SK-MEL-5 (cell line): ENCODE measurements at places on chromosomes 12 and 14.
A peak's percentile ranks its signal among the peaks of the same experiment; 100 is the strongest.

GRCh38 chr12:34033628-34034296 lies 11.5 kb downstream of the ALG10 start:
- DNase-seq: peak; percentile 51

DNA sequence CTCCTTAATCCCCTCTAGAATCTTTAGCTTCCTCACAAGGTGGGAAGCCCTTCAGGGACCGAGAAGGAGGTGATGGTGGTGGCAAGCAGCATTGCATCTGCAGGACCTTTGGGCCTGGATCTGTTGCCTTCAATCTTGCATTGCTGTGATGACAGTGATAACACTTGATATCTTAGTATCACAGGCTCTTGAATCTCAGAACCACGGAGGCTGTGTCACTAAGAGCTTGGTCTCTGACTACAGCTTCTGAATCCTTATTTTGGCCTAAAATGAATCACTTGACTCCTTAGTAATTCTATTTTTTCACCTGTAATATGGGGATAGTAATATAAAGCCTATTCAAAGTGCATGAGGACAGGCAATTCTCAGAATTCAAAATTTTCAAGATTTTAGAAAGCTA lies 8.9 kb upstream of the AMN1 start:
- no peak for DNase-seq

GRCh38 chr12:98485792-98486340 lies 29.5 kb upstream of the TMPO start:
- DNase-seq: no peak

DNA sequence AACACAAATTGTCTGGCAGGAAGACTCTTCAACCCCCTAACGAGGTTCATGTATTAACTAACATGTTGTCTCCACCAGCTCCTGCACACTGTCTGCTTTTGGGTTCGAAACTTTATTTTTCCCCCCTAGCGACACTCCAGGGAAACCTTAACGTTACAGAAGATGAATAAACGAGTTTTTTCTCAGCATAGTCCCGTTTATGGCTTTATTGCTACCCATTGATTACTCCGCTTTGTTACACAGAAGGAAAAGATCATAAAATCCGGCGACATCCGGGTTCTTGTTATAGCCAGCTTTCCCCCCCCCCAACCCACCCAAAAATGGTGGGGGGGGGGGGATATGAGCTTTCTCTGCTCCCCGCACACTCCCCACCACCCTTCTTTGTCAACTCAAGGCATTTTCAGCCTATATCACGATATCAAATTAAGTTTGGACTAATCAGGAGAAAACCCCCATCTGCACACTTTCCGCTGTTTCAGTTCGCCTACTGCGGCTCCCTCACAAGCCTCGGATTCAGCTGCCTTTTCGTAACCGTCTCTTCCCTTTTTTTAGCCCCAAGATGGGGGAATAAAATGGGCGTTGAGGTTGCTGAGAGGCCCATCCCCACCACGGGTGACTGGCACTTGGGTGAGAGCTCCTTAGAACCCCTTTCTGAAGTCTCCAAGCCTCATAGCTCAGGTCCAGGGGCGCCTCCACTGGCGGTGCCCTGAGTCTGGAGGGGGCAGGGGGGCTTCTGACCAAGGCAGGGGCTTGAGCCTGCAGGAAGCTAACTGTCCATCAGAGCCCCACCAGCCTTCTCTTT lies 1.4 kb upstream of the HOXC6 start:
- DNase-seq: no peak

DNA sequence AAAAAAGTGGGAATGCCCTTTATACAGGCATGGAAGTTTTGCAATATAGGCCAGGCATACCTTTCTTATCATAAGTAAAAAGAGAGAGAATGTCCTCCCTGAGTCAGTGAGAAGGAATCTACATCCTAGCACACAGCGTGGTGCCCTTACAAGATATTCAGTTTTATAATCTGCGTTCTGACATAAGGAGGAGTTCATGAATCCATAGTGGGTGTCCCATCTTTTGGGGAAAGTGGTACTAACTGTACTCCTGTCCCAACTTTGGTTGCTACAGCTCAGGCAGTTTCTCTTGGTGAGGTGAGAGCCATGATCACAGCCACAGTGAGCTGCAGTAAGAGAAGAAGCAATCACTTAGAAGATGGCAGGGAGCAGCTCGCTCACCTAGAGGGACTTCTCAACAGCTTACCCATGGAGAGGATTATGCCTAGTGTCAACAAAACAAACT lies 332.9 kb downstream of the BCAT1 start:
- no peak for DNase-seq

DNA sequence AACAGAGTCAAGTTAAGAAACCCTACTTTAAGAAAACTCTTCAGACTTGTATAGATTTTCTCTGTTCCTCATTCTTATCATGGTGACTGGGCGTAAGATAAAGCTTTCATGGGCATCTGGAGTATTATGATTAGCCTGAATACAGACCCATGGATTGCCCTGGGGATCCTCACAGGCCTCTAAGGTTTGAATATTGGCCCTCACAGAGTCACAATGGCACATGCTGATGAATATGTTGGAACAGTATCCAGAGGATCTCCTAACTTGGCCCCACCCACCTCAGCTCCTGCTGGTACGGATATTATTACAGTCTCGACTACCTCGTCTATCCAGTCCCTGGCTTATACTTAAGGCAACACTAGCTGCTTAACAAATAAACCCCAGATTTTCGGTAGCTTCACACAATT lies 8.1 kb downstream of the OSBPL8 start:
- DNase-seq: no peak

- DNase-seq: no peak
Observed at GRCh38 chr12:2258025-2258424, 205.2 kb downstream of the CACNA1C start.

DNA sequence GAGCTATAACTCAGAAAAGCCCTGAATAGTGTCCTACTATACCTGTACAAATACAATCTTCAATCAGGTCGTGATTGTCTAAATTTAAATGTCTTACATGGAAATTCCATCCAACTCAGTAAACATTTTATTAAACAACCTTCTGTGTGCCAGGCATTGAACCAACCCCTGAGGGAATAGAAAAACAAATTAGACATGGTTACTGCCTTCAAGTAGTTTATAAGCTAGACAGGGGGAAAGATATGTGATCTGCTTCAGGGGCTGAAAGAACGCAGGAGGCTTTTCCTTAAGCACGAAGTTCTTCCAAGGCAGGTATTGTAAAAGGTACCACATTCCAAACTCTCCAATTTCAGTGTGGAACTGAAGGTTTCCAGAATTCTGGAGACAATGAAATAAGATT lies 39.7 kb upstream of the STAB2 start:
- no peak for DNase-seq

DNA sequence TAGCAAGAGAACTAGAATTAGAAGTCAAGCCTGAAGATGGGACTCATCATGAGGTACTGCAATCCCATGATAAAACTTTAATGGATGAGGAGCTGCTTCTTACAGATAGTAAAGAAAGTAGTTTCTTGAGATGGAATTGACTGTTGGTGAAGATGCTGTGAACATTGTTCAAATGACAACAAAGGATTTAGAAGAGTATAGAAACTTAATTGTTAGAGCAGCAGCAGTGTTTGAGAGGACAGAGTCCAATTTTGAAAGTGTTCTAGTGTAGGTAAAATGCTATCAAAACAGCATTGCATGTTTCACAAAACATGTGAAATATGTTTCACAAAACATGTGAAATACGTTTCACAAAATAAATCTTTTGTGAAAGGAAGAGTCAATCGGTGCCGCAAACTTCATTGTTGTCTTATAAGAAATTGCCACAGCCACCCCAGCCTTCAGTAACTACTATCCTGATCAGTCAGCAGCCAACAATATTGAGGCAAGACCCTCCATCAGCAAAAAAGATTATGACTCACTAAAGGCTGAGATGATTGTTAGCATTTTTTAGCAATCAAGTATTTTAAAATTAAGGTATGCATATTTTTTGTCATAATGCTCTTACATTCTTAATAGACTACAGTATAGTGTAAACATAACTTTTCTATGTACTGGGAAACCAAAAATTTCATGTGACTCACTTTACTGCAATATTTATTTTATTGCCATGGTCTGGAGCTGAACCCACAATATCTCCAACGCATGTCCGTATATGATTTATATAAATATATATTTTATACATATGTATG lies 173.4 kb upstream of the BMP4 start:
- DNase-seq: no peak

- DNase-seq: no peak
Observed at GRCh38 chr12:15933751-15934150, 22.6 kb downstream of the DERA start.

GRCh38 chr14:99744199-99744872 lies 48.9 kb upstream of the EML1 start:
- DNase-seq: peak; percentile 19

DNA sequence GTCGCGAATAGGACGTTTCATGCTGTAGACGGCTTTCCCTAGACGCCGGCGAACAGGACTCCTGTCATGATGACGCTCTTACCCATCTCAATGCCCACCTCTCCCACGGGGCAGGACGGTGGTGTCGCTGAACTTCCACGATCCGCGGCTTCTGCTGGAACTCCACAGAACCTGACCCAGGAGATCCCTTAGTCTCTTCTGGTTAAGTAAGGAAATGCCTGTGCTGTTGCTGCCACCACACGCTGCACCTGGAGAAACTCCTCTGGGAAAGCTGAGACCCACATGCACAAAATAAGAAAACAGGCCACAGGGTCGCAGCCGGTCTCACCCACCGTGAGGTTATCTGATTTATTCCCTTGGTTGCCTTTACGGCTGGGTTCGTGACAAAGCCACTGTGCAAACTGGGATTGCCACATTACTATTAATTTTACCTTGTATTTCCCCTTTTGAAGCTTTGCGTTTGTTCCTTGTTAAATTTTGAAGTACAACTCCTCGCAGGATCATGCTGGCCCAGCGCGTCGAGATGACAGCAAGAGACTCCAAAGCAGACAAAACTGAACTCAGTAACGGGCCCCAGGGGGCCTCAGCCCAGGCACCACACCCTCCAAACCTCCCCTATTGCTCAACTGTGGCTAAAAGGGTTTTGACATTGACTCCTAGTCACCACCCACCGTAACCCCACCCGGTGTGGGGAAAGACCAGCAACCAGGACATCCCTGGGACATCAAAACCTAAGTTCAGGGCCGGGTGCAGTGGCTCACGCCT lies 9.2 kb upstream of the MMP17 start:
- no peak for DNase-seq

DNA sequence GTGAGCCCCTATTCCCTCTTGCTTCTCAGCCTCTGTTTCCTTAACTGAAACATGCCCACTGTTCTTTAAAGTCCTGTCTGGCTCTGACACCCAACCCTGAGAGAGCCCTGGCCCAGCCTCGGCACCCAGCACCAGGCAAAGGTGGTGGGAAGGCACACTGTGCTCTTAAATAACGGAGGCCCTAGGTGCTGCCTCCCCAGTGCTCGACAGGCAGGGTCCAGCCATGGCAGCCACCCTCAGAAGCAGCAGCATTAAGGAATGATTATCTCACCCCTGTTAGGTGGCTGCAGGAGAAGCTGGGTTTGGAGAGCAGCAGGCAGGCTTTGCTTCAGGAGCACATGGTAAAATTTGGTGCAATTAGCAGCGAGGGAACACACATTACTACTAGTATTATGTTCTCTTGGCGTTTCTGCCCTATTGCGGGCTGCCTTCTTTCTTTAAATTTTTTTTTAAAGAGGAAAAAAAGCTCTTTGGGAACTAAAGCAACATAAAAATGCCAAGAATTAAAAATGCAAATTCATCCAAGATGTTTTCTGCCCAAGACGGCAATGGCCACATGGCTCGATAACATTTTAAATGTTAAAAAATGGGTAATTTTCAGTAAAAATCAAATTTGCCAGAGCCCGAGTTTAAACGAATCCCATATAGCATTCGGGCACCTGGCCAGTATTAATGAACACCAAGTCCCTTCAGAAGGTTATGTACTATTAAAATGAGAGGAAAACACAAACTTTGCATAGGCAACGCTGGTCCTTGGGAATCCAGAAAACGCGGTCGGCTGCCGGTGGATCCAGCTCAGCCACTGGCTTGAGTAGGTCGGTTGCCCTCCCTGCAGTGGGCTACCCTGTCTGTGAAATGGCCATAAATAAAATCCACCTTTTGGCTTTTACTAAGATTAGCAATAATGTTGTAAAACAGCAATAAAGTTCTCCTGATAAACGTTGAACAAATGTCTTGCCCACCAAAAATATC lies 152.2 kb downstream of the BCL11B start:
- DNase-seq: no peak

- peak; percentile 15 for DNase-seq
Observed at GRCh38 chr12:78121969-78122610, 291.4 kb downstream of the NAV3 start.

DNA sequence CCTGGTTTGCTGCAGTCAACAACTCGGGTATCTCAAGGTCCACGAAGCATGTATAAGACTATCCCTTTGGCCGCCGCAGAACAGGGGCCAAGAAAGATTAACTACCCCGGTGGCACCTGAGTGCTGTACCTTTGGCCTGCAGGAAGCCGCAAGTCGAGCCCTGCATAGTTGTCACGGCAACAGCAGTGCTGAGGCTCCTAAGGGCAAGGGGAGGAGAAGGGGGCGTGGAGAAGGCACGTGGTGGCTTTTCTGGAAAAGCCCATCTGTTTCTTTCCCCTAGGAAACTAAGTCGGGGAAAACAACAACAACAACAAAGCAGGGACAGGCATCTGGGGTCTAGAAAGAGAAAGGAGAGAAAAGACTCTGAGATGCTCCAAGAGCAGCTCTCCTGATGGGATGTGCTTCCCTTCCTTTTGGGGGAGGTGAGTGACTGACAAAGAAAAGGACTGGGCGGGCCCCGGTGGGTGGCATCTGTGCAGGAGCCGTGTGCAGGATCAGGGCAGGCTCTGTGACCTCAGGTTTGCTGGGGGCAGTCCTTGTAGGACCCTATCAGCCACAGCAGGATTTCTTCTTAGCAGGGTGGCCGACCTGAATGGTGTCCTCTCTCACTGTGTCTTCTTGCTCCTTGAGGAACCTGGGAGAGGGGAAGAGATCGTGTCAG lies 123.9 kb downstream of the PRMT8 start:
- no peak for DNase-seq

- DNase-seq: peak; percentile 16
Observed at GRCh38 chr12:89211456-89211855, 140.8 kb downstream of the DUSP6 start.

DNA sequence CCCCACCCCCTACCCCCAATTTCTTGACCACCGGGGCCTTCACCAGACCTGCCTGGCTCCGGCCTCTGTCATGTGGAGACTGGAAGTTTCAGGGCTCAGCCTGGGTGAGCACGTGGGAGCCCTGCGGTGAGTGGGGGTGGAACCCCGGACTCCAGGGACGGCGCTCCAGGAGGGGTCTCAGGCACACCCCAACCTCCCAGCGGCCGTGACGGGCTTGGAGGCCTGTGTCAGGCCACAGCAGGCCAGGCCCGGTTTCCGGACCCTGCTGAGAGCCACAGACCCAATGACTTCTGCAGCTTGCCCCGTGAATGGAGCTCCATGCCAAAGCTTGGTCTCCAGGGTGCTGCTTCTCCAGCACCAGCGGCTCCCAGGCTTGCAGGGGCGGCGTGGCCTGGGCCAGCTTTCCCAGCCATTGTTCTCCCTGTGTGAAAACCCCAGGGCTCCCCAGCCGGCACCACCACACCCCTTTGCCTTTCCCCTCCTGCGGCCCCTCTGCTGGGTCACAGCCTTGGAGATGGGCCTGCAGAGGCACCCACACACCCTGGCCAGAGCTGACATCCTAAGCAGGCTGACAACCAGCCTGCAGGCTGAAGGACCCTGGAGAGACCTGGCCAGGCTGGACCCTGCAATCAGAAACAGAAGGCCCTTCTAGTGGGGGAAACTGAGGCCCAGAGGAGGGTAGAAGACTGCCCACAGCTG lies 186.2 kb upstream of the C14orf180 start:
- DNase-seq: no peak
